ENCODE measurements at places on chromosomes 2 and 18.

DNA sequence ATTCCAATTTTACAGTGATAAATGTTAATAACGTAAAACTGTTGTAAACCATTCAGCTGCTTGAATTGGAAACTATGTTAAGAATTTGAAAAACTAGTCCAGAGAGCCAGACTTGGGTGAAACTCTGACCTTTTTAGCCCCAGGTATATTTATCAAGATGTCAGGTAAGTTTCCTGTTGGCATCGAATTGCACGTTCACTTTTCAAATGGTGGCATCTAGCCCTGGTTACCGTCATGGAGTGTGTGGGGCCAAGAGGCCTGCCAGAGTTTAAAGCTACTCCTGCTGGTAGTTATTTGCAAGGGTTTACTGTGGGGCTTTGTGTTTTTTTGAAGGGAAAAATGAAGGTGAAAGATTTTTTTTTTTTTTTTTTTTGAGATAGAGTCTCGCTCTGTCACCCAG is 109.9 kb downstream of the WDSUB1 start:
- no peak for DNase-seq

GRCh38 chr2:240162939-240163714 is 22.7 kb upstream of the OTOS start:
- no peak for DNase-seq

GRCh38 chr18:3171631-3172030 is 48.1 kb downstream of the MYOM1 start:
- no peak for DNase-seq

- DNase-seq, result no peak
Measured at GRCh38 chr2:96866586-96866985, 3.3 kb downstream of the SEMA4C start.

DNA sequence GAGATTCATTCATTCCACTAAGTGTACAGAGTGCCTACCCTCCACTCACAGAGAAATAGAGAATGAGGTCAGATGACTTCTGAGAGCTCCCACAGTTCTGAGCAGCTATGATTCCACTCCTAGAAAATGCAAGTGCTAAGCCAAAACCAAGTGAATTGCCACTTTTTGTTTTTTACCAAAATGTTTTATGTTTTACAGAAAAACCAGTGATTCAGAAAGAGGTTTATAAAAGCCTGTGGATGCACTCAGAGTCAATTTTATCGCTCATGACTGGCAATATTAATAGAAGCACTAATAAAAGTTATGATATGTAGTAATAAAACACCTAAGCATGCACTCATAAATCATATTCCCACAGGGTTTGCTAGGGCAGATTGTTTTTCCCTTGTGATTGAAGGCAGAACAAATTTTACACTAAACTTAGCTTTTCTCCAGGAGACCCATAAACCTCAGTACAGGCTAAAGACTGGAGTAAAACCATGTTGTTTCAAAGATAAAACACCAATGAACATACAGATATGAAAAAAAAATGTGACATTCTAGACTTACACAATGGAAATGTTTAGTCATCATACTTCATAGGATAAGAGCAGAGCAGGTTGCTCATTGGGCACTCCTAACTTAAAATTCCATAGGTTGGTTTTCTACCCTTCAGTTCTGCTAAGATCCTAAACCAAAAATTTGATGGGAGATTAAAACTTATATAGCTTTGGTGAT is 67.5 kb downstream of the PDK1 start:
- DNase-seq, result no peak

GRCh38 chr2:95225658-95226057 is 18.3 kb downstream of the ZNF892 start:
- DNase-seq, result no peak

GRCh38 chr18:51523671-51524070 is 326.2 kb upstream of the MEX3C start:
- no peak for DNase-seq

DNA sequence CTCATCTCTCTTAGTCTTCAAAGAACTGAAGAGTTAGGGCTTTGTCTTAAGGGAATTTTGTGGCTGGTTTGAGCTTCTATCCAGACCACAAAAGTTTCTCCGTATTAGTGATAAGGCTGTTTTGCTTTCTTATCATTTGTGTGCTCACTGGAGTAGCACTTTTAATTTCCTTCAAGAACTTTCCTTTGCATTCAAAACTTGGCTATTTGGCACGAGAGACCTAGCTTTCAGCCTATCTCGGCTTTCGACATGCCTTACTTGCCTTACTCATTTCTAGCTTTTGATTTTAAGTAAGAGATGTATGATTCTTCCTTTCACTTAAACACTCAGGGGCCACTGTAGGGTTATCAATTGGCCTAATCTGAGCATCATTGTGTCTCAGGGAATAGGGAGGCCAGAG is 29.9 kb downstream of the HDHD2 start:
- DNase-seq, result no peak

- no peak for DNase-seq
Measured at GRCh38 chr2:7858624-7859023, 823.2 kb upstream of the ID2 start.

DNA sequence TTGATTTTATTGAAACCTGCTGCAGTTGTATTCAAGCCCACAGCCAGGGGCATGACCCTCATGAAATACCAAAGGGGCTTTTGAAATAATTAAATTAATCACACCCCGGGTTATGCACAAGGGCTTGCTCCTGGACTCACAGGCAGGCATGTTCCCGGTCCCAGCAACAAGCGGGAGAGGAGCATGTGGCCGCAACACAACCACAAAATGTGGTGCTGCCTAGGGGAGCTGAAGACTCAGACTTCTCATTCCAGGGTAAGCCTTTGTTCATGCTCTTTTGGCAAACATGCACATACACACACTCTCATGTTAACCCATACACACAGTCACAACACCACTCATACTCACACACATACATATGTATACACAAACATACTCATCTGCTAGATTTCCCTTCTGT is 233.7 kb upstream of the SMAD2 start:
- no peak for DNase-seq

DNA sequence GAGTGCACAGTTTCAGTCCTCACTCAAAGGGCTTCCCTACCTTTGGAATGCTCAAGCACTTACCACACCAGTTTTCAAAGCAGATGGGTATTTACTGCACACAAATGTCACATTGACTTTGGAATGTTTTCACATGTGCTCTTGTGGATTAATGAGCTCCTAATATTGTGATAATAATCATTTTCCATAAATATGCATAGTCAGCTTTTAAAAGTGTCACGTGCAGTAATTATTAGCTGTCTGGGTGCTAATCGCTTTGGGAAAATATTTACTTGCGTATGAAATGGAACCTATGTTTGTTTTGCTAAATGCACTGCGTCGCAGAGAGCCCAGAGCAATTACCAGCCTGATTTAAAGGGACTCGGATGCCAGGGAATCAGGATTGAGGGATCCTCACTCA is 229.3 kb downstream of the SMAD2 start:
- DNase-seq, result no peak

GRCh38 chr2:105873281-105873680 is 128.6 kb downstream of the NCK2 start:
- no peak for DNase-seq

GRCh38 chr18:78192054-78192453 is 787.6 kb upstream of the SALL3 start:
- DNase-seq, result no peak

- DNase-seq, result peak; percentile 62
Measured at GRCh38 chr2:240921311-240921994, 15.3 kb downstream of the CROCC2 start.

DNA sequence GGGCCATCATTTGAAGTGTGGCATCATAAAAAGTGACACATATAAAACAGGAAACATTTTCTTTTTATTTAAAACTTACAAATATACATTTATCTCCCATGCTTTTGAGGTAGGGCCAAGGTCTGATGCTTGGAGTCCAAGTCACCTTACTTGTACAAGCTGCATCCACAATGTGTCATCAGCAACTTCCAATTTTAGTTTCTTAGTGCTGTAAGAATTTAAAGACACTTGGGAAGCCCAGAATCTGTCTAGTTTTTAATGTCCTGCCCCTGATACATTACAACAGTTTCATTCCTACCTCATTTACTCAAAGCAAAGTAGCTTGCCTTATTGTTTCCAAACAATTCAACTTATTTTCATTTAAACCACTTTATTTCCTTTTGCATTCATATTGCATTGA is 297.7 kb downstream of the MTX2 start:
- no peak for DNase-seq
